ENCODE measurements at places on chromosomes 12 and 14.

DNA sequence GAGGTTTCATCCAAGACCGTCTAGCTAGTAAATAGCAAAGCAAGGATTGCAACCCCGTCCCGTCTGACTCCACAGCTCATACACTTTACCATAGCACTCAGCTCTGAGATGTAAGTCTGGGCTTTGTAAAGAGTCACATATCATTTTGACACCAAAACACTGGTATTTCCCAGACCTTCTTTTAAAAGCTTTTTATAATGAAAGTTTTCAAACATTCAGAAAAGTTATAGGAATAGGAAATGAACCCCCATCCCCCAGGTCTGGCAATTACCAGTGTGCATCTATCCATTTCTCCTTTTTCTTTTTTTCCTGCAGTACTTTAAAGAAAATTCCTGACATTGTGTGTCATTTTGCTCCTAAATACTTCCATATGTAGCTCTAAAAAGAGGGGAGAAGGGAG, 183.6 kb upstream of the CCND2 start:
- no peak for DNase-seq

DNA sequence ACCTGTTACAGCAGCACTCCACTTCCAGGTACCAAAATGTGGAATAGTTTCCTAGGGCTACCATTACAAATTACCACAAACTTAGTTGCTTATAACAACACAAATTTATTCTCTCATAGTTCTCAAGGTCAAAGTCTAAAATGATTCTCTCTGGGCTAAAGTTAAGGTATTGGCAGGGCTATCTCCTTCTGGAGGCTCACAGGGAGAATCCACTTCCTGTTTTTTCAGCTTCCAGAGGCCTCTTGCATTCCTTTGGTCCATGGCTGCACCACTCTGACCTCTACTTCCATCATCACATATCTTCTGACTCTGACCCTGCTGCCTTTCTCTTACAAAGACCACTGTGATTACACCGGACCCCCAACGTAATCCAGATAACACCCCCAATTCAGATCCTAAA, 2.9 kb upstream of the GARIN6 start:
- DNase-seq, result no peak

- DNase-seq, result peak; percentile 70
Measured at GRCh38 chr14:20516921-20517320, 11.6 kb downstream of the RNASE10 start.

DNA sequence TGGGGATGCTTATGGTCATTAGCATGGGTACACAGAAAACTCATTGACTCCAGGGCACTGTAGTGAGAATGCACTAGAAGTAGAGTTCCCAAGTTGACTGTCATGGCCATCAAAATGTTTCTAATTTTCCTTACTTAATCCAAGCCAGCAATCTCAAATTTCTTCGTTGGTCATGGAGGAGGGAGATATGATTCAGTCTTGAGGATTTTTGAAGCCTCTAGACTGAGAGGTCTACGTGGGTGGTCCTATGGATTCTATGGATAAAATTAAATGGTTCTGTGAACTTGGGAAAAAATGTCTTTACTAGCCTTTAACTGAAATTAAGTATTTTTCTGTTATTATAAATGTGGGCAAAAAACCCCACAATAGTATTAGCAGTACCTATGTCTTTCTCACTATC, 508.5 kb downstream of the FUT8 start:
- DNase-seq, result no peak

GRCh38 chr12:90502070-90502469, 452.9 kb downstream of the CCER1 start:
- no peak for DNase-seq

GRCh38 chr14:69044965-69045555, 66.0 kb upstream of the ACTN1 start:
- DNase-seq, result no peak

GRCh38 chr14:38138473-38139138, 69.1 kb upstream of the SSTR1 start:
- no peak for DNase-seq

- DNase-seq, result peak; percentile 6
Measured at GRCh38 chr12:98572010-98572409, 21.5 kb upstream of the SLC25A3 start.

DNA sequence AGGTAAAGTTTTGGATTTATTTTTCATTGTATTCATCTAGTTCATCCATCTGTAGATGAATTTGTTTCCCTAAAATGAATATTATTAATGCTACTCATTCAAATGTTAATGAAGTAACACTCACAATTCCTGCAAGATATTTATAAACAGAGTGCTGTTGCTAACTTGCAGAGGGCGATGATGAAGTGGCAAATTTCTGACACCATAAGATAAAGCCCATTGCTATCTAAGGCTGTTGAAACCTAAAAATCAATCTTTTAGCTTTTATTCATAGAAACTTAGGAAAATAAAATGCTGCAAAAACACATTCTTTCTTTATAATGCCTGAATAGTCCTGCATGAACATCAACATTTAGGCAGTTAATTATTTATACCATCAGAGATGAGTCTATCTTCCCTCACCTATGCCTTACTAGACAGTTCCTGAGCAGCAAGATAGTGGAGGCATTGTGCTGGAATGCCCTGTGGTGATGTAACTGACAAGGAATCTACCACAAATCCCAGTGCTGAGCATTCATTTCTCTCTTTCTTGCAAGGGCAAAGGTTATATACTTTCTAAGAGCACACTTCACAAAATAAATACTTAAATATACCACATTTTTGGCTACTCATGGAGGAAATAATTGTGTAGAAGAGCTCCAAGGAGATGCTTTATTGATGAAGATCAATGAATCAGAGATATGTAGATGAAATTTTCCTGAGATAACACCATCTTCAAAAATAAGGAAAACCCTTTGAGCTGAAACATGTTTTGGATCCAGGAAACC, 57.6 kb downstream of the LMNTD1 start:
- peak; percentile 86 for DNase-seq

- no peak for DNase-seq
Measured at GRCh38 chr12:87795555-87795954, 233.6 kb downstream of the C12orf50 start.

DNA sequence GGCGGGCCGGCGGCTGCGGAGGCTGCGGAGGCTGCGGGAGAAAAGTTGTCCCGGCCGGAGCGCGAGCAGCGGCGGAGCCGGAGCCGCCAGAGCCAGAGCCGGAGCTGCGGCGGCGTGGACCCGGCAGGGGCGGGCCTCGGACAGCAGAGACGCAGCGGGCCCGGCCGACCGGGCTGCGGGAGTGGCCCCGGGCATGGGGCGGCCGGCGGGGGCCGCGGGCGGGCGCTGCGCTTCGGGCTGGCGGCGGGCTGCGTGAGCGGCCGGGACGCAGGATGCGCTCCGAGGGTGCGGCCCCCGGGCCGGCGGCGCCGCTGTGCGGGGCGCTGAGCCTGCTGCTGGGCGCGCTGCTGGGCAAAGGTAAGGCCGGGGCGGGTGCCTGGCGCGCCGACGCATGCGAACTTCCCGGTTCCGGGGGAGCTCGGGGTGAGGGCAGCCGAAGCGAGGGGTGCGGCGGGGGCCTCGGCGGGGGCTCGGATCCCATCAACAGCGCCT, at the start of gene TMEM132C:
TMEM132C (plus strand) TSS at position 40 of the 492 bp plus-strand sequence; CDS start at position 273, 233 bp downstream.
- no peak for DNase-seq

DNA sequence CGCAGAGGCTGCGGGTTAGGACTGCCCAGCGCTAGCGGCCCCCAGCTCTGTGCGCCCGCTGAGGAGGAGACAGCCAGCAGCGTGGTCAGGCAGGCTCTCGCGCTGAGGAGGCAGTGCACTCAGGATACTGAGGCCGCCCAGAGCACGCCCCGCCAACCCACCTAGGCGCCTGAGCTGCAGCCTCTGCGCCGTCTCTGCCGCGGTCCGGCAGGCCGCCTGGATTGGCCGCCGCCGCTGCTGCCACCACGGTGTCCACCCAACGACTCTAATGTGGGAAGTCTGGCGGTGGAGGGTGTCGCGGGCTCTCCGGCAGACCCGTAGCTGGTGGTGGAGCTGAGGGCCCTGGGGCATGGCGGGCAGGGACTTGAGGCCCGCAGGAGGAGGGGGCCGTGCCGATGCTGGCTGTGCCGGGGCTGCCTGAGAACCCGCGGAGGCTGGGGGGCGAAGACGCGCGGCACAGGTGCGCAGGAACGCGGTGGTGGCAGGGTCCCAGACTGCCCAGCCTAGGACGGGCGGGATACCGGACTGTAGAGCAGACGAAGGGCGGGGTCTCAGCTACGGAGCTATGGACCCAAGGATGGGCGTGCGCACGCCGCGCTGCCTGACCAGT, 69.9 kb downstream of the ASCL4 start:
- DNase-seq, result no peak

DNA sequence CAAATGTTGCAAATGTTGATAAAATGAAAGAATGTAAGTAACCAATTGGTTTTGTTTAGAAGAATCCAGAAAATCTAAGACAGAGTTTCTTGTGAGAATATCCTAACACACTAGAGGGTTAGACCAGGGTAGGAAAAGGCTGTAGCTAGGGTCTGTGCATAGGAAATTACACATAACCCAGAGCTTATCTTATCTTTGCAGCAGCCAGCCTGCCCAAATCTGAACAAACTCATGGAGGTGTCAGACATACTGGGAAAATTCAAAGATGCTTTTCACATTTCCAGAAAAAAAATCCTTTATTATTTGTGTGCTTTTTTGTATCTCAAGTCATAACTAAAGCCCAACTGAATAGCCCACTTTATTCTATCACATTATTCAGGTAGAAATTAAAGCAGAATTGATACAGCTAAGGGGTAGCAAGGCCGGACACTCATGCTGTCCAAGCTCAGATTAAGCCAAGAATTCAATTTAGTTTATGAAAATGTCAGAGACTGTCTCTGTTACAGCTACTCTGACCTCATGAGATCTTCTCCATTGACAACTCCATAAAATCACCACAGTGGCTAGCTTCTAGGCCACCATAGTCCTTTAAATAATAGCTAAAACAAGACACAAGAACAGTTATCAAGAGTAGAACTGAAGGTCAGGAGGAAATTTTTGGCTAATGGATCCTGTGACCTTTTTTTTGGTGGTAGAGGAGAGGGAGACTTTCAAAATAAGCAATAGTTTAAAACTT, 169.6 kb upstream of the RASSF8 start:
- no peak for DNase-seq

- no peak for DNase-seq
Measured at GRCh38 chr14:106309423-106309822, 783.0 kb downstream of the TMEM121 start.

- no peak for DNase-seq
Measured at GRCh38 chr12:88113871-88114270, 28.0 kb downstream of the CEP290 start.

DNA sequence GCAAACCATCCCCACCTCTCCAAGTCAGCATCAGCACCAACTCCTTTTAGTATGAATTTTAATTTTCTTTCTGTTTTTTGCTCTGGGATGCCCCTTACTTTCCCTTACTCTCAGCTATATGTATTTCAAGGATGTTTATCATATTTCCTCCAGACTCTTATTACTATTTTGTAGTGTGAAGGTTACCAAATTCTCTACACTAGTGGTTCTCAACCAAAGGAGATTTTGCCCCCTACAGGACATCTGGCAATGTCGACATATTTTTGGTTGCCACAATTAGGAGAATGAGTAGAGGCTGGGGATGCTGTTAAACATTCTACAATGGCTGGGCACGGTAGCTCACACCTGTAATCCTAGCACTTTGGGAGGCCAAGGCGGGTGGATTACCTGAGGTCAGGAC, 29.1 kb upstream of the SOS2 start:
- DNase-seq, result peak; percentile 36

DNA sequence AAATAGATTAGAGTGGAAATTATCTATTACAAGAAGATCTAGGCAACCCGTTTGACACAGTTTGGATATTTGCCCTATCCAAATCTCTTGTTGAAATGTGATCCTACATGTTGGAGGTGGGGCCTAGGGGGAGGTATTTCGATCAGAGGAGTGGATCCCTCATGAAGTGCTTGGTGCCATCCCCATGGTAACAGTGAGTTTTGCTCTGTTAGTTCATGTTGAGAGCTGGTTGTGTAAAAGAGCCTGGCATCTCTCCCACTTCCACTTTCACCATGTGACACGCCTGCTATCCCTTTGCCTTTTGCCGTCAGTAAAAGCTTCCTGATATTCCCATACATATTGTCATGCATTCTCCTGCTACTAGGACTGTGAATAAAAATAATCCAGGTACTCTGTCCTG, 66.4 kb upstream of the FLRT2 start:
- DNase-seq, result peak; percentile 43

GRCh38 chr14:101193106-101193844, 289.8 kb upstream of the RTL1 start:
- DNase-seq, result no peak

DNA sequence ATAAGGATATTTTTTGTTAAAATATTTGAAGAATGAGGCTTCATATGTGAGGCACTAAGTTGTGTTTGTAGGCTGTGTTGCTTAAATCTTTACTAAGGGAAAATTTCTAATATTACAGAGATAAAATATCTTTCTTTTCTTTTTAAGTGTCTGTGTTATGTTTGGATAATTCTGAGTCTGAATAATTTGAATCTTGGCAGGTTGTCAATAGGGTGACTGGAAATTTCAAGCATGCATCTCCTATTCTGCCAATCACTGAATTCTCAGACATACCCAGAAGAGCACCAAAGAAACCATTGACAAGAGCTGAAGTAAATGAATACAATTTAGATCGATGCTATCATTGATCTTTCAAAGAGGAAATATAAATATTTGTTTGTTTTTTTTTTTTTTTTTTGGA, 29.4 kb downstream of the TMPO start:
- DNase-seq, result no peak

All from epithelial cell of esophagus (primary cell).